ENCODE measurements at places on chromosomes 1 and 21.

DNA sequence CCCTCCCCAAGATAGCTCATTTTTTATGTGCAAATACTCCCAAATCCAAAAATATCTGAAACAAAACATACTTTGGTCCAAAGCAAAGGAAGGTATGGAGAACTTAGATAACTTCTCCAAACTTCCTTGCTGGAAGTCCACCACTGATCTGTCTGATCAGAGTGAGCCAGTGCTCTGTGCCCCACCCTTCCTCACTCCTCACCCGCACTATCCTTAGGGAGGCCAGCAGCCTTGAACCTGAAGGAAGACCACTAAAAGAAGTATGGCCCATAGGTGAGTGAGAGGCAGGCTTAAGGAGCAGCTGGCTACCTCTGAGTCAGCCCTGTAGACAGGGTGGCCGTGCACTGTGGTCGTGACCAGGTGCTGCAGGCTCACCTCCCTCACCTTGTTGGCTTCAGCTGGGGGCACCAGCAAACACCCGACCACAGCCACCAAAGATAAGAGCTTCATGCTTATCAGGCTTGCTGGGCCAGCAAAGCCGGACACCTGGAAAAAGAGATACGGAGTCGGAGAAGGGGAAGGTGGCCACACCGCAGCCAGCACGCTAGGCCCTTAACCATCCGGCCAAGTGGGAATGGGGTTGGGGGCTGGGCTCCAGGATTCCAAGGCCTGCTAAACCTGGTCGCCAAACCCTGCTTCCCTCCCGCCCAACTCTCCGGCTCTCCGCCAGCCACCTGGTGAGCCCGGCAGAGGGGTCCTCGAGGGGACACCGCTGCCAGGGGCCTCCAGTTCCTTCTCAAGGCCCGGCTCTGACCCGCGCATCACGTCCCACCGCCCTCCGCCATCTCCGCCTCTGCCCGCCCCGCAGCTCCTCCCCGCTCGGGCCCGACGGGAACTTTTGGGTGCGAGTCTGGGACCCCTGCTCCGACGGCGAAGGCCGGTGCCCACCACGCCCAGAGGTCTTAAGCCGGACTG is 543 bp downstream of the TMEM9 start:
- no peak for DNase-seq

GRCh38 chr1:25996966-25997827 is 666 bp downstream of the PAFAH2 start:
- DNase-seq: peak; percentile 16

GRCh38 chr1:214476986-214477870 is 74.2 kb downstream of the PTPN14 start:
- no peak for DNase-seq

- DNase-seq: no peak
Observed at GRCh38 chr1:209411491-209411929, 172.0 kb upstream of the CAMK1G start.

GRCh38 chr1:163870666-163871065 is 548.9 kb downstream of the NUF2 start:
- DNase-seq: no peak

DNA sequence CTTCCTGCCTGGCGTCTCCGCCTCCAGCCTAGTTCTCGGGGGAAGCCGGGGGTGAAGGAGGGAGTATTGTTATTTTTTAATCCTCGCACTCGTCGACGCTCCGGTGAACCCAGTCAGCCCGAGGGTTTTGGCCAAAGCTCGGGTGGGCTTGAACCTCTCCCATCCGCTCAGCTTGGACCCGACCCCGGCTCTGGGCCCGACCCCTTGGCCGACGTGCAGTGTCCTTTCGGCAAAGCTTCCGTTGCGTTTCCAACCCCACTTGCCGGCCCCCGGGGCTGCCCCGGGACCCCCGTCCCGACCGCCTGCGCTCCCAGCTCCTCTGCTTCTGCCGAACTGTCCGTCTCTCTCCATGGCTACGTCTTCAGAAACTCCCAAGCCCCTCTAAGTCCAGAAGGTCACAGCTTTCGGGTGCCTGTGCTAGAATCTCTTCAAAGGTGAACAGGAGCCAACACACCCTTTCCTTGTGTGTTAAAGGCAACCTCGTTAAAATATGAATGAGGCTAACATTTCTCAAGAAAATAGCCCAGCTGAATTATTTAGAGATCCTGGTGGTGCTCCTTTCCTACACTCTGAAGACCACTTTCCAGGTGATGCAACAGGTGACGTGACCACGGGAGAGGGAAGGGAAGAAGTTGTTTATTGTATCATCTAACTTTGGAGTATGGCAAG is 647 bp downstream of the DESI2 start:
- DNase-seq: no peak

GRCh38 chr1:67685558-67686266 is 711 bp downstream of the GADD45A start:
- peak; percentile 21 for DNase-seq

- DNase-seq: no peak
Observed at GRCh38 chr1:112855152-112855828, 100.7 kb downstream of the SLC16A1 start.

GRCh38 chr1:172069534-172069933 is 228.2 kb downstream of the DNM3 start:
- DNase-seq: no peak

DNA sequence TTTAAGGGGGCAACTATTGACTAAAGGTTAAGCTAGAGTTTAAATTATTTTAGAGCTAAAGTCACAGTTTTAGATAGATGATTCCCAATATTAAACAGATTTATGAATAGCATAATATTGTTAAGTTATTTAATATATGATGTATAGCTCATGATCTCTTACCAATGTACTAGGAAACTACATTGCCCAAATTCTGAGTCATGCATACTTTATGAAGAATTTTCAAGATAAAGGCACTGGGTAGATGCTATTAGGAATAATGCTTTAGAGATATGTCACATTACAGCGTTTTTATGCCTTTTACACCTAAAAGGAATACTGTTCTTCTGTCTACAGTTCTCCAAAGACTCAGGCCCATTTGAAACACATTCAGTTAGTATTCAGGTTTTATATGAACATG is 215.1 kb downstream of the NCAM2 start:
- no peak for DNase-seq

DNA sequence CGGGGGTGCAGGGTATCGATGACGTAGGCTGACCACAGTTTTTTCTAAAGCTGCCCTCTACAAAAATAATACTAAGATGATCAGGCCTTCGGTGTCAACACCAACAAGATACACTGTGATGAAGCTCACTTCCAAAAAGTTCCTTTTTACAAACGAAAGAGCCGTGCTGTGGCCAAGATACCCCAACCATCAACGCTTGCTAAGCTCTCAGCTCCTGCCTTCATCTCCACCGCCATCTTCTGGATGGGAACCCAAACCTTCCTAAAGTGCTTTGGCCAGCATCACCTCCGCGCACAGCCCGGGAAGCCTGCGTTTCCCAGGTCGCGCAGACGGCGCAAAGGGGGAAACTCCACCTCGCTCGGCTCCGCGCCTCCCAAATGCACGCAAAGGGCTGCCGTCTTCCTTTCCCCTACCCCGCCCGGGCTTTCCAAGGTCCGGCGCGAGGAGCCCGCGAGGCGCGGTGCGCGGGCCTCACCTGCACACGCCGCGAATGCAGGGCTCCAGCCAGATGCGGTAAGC is 541 bp downstream of the USP48 start:
- peak; percentile 45 for DNase-seq

GRCh38 chr21:25062061-25062460 is 545.2 kb downstream of the MRPL39 start:
- no peak for DNase-seq

Data from CD4-positive, alpha-beta T cell treated with Interferon gamma for 1 hour (primary cell).